ENCODE measurements at places on chromosomes 7 and 10.

DNA sequence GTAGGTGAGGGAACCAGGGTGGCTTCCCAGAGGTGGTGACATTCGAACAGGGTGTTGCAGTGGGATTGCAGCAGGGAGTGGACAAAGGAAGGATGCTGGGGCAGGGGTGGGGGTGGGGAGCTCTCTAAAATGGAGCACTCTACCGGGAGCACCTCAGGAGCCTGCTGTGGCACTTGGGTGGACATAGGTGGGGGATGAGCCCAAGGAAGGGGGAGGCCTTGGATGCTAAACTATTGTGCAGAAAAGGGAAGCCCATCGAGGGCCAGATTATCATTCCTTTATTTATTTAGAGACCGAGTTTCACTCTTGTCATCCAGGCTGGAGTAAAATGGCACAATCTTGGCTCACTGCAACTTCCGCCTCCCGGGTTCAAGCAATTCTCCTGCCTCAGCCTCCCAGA, 3.3 kb upstream of the STX1A start:
- DNase-seq, result no peak

- DNase-seq, result peak; percentile 46
Measured at GRCh38 chr7:40057292-40057691, 77.1 kb downstream of the MPLKIP start.

- DNase-seq, result no peak
Measured at GRCh38 chr7:84682543-84682942, 488.0 kb upstream of the SEMA3A start.

GRCh38 chr7:44750424-44750823, 1.8 kb downstream of the ZMIZ2 start:
- DNase-seq, result no peak

DNA sequence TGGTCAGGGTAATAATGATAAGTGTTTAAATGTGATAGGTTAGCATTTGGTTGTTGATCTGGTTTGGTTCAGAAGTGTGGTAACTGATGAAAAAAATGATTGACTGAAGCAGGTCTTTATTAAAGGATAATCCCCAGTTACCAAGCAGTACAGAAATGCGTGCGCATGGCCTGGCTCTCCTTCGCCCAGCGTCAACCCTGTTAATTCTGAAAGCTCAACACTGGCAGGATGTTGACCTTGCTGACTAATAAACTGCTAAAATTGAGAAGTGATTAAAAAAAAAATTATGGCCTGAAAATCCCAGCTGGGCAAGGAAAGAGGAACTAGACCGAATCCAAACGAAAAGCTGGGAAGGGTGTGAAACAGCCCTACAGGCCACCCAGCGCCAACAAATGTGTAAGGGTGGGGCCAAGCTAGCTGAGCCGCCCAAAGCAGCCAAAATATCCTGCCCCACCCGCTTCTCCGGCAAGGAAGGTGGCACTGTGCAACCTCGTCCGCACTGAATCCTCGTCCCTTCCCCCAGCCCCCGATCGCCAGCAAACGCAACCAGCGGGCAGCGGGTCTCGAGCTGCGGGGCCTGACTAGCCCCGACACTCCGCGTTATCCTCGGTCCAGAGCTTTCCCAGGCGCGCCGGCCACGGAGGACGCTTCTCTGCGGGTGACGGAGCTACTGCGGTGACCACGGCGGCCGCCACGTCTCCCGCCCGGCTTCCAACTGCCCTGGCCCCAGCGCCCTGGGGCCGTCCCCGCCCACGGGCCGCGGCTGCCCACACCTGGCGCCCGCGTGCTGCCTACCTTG, 561 bp downstream of the SHTN1 start:
- DNase-seq, result no peak

- no peak for DNase-seq
Measured at GRCh38 chr10:43674553-43675210, 26.0 kb upstream of the ZNF32 start.

- no peak for DNase-seq
Measured at GRCh38 chr10:52442576-52442975, 128.5 kb downstream of the DKK1 start.

DNA sequence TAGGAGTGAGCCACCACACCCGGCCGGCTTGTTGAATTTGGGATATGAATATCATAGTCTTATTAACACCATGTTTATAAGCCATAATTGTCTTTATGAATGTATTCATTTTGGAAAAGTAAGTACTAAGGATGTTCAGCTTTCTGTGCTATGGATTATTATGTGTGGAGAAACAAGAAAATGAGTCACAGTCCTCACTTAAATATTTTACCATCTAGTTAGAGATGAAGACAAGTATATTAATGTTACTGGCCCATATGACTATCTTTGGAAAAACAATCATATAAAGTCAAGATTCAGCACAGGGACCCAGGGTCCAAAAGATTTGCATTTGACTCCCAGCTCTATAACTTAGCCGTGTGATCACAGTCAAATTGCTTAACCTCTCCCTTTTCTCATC, 9.8 kb upstream of the TOMM7 start:
- no peak for DNase-seq
